Cerebellar nuclear complex (tissue), 1 donor: ENCODE measurements at places on chromosomes 11 and 22.

GRCh38 chr11:113278925-113279324 lies 35.5 kb upstream of the TTC12 start:
- DNase-seq: no peak

DNA sequence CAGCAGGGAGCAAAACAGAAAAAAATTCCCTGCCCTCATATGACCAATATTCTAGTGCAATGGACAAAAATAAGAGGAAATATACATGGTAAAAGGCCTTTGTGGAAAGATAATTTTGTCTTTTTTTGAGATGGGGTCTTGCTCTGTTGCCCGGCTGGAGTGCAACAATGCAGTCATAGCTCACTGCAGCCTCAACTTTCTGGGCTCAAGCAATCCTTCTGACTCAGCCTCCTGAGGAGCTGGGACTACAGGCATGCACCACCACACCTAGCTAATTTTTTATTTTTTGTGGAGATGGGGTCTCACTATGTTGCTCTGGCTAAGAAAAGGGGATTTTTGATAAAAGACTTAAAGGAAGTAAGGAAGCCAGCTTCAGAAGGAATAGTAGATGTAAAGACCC lies 25.7 kb upstream of the DDX10 start:
- no peak for DNase-seq

DNA sequence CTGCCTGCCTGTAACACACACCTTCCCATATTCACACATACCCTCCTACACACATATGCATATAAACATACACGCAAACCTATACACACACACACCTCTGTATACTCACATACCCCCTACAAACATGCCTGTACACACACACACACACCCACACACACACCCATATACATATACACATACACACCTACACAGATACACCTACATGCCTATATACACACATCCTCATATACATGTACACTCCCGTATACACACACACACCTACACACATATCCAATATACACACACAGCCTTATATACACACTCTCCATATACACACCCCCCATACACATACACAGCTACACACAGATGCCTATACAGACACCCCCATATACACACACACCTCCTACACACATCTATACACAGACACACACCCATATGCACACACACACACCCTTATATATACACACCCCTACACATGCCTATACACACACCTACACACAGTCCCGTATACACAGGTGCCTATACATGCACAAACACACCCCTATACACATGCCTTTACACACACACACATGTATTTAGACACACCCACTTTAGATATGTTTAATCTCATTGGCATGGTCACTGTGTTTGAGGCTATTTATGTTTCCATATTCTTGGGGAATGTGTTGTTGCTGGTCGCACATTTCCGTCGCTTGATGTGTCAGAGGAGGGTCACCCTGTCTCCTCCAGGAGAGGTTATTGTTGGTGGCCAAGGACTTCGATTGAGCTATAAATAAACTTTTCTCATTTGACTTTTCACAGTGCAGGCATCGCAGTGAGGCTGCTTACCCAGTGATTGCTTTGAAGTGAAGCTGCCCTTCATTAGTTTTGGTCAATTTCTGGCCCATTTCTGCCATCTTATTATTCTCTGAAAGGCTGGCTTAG lies 243.3 kb downstream of the TBC1D22A start:
- no peak for DNase-seq

DNA sequence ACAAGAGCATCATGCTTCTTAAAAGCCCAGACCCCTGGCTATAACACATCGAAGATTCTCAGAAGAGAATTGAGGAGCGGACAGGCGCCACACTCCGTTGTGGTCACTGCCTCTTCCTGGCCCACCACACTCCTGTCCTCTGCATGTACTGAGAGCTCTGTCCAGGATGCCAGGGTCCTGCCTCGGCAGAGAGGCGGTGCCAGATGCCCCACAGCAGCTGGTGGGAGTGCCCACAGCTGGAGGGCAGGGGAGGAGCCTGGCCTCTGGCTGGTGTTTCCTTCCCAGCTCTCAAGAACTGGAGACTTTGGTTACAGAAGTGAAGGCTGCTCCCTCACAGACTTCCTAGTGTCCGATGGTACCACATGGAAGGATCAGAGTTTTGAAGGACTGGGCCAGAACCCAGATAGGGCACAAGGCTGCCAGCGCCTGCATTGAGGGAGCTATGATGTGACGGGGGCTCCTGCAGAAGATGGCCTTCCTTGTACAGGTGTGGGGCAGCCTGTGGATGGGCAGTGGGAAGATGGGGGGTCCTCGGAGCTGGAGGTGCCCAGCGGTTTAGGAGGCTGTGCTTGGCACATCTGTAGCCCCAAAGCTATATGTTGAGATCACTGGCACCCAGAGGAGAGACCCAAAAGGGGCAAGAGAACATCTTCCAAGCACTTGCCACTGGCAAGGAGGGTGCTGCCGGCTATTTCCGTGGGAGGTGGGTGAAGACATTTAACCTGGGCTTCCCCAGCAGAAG lies 19.4 kb downstream of the RSPH14 start:
- no peak for DNase-seq

GRCh38 chr11:37963440-37963839 lies 1365.4 kb upstream of the RAG2 start:
- DNase-seq: no peak

DNA sequence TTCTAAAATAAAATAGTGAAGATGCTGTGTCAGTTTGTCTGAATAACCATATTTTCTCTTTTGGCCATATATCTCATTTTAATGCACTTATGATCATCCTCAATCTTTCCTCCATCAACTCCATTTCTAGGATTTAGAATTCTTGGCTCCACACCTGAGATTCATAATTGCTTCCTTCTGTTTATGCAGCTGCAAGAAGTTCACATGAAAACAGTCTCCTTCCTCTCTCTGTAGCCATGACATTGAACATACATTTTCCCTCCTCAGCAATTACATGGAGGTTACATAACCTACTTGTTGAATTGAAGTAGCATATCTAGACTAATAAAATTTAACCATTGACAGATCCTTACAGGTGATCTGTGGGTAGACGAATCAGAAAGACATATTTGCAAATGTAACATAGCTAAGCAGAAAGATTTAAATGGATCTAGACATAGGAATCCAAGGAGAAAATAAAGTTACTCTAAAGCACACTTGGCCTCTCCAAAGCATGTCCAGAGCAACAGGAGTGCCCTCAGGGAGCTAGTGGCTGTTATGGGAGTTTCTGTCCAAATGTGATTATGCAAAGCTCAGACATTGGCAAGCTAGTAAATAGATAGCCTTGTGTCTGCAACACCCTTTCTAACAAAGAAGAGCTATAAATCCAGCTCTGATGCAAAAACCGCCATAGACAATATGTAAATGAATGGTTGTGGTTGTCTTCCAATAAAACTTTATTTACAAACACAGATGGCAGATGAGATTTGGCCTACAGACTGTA lies 119.9 kb upstream of the MPPED2 start:
- no peak for DNase-seq

DNA sequence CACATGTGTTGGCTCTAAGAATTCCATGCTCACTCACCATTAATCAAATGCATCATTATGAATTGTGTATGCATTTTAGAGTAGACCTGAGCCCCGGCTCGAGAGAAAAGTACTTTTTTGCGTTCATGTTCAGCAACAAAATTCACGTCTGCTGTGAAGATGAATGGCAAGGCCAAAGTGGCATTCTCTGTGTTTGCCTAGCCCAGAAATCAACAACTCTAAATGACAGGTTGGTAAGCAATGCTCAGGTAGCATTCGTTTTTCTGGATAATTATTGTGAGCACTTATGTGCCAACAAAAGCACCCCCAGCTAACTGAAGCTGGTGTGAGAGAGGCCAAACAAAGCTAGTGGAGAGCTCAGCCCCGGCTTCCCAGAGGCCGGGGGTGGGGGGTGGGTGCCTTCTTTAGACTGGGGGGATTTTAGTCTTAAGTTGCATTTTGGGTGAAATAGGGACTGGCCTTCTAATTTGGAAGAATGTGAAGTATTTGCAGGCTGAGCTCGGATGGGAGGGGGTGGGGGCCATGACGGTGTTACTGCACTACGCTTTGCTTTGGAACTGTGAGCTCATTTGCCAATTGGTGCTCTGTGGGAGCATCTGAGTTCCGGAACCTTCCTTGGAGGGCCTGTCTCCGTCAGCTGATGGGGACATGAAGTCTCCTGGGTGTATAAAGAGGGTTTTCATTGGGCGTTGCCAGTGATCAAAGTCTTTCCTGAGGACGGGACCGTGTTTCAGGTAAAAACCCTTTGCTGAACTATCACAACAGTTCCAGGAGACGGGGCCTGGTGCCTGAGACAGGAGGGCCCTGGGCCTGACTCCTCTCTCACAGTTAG lies 29.0 kb upstream of the ALX4 start:
- DNase-seq: no peak

DNA sequence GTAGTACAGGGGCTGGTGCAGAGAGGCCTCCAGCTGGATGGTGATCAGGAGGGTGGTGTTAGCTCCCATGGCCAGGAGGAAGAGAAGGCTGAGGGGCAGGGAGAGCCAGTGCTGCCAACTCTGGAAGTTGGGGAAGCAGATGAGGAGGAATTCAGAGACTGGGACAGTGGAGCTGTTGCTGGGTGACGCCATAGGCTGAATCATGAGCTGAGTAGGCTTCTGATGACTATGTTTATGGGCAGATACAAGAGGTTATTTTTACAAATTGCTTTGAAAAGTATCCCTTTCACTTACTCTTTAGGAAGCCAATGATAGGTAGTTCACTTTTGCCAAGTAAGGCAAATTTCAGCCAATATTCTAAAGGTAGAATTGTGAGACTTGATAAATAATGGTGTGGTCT lies 3.1 kb downstream of the OR56A1 start:
- no peak for DNase-seq

GRCh38 chr22:21832291-21833290 lies 34.9 kb downstream of the MAPK1 start:
- DNase-seq: no peak

GRCh38 chr11:126102436-126102981 lies 39.8 kb upstream of the CDON start:
- no peak for DNase-seq

- DNase-seq: no peak
Measured at GRCh38 chr11:74371269-74372052, 26.8 kb downstream of the PGM2L1 start.

DNA sequence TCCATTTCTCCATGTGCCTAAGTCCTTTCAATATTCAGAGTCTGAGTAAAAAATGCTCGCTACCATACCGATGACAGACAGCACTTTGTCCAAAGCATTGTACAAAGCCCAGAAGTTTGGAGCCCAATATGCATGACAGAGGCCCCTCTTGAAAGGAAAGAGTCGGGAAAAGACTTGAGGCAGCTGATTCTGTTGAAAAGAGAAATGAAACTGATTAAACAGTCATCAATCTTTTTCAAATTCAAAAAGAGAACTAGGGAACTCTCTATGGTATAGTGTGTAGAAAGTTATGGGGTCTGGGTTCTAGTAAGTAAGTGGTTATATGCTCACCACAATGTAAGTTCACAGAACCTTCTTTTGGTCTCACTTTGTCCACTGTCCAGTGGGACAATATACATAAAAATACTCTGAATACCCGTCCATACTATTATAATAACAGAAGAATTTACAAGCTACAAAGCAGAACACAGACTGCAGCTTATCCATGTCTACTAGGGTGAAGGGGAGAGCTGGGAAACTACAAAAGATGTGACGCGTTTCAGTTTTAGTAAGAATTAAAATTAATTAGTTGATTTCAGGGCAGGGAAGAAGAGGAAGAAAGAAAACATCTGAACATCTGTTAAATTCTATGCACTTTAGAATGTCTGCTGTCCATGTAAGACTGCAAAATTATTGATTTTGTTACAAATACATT lies 26.7 kb downstream of the ALG8 start:
- no peak for DNase-seq

DNA sequence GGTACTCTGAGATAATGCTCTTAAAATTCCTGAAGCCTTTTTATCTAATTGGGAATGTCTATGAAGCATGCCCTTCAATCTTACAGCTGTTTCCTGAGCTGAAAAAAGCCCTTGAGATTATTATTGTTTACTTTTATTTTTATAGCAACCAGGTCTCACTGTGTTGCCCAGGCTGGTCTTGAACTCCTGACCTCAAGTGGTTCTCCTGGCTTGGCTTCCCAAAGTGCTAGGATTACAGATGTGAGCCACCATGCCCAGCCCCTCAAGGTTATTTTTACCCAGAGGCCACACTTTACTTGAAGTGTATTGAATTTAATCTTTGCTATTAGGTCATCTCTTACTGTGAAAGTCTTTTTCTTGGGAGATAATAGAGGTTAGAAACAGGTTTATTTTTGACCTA lies 7.0 kb upstream of the SWAP70 start:
- no peak for DNase-seq

GRCh38 chr11:16099343-16099900 lies 256.9 kb downstream of the SOX6 start:
- no peak for DNase-seq

- DNase-seq: no peak
Measured at GRCh38 chr11:26782220-26782965, 60.5 kb upstream of the SLC5A12 start.

DNA sequence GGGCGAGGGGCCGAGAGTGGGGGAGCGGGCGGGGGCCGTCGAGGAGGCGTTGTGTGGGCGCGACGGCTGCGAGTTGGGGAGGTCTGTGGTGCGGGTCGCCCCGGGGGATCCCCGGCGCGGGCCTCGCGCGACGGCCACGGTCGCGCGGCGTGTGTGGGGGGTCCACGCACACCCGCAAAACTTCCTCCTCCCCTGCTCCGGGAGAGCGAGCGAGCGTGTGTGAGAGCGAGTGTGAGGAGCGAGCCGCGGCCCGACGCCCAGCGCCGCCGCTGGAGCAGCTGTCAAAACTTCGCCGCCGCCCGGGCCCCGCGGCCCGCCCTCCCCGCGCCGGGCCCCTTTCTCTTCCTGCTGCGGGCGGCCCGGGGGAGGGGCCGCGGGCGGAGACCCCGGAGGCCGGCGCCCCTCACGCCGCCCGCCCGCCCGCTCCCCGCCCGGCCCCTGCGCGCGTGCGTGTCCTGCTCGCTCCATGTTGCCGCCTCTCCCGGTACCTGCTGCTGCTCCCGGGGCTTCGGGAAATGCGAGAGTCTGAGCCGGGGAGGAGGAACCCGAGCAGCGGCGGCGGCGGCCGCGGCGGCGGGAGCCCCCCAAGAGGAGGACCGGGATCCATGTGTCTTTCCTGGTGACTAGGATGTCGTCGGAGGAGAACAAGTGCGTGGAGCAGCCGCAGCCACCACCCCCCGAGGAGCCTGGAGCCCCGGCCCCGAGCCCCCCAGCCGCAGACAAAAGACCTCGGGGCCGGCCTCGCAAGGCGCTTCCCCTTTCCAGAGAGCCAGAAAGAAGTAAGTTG lies 9.0 kb upstream of the CCT8L2 start:
- no peak for DNase-seq
